ENCODE measurements at places on chromosomes 2 and 18. TPM values are rescaled to one million over a fixed set of nuclear protein-coding genes. Genes with fewer than 3 reads are reported as not detected.

C2orf15 gene
- total RNA-seq: not detected

DNA sequence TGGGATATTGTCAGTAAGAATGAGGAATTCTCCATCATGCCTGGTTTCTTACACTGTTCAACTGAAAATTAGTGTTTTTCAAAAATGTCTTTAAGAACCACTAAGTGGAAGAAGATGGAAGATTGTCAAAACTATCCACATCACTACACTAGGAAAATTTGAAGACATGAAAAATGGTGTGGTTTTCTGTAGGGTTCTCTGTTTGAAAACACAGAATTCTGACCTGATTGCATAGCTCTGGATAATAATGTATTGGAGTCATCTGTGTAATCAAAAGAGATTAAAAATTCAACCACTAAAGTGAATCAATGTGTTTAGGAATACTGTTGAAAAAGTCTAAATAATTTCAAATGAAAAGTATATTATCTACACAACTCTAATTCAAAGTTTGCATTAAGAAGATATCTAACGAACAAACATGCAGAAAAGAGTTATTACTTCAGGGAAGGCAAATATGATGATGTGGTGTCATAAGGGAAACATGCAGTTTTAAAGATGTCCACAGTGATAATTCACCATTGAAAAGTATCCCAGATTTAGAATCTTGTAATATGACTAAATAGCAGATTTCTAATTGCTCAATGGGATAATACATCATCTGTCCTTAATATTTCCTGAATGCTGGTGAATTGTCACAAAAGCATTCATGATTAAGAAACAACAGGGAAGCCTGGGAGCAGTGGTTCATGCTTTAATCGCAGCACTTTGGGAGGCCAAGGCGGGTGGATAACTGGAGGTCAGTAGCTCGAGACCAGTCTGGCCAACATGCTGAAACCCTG, 116.9 kb downstream of the ERBB4 start:
- no peak for DNase-seq

- DNase-seq: no peak
Measured at GRCh38 chr18:58004317-58004716, 39.7 kb upstream of the NEDD4L start.

DNA sequence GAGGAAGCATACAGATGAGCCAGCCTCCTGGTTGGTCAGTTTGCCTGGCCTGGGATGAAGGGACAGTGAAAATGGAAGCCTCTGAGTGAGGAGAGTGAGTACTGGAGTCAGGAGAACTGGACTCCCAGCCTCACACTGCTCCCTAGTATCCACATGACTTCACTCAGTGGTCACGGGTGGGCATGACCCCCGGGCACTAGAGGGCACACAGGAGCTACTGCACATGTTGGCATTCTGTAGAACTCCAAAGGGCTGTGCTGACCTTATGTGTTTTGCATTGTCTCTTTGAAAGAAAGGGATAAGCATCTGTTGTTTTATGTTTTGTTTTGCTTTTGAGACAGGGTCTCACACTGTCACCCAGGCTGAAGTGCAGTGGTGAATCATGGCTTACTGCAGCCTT, 23.7 kb downstream of the NCAPH start:
- DNase-seq: no peak

CBLN2 gene
- total RNA-seq: 2.7 TPM

RAB6C gene
- total RNA-seq: not detected

LRATD1 gene
- 3.1 TPM for total RNA-seq

CRYGC gene
- not detected for total RNA-seq

DNA sequence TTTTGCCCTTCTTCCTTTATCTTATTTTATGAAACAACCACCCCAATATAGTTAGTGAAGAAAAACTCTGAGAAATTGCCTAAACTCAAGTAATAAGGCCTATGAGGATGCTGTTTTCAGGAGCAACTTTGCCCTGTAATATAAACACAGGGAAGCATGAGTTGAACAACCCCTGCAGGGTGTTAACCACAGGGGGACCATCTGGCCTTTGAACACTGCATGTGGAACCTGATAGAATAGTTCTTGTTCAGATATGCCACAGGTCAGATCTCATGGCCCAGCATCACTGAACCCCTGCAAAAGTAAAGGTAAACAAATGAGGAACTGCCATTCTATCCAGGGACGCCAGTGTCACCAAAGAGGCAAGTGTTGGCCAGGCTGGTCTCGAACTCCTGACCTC, 82.6 kb downstream of the MAPK4 start:
- DNase-seq: no peak

PDE1A gene
- 7.0 TPM for total RNA-seq

GRCh38 chr2:10481666-10482157, 33.6 kb upstream of the ODC1 start:
- DNase-seq: no peak

STPG4 gene
- not detected for total RNA-seq

TET3 gene
- 1.9 TPM for total RNA-seq

- DNase-seq: no peak
Measured at GRCh38 chr2:100744589-100744988, 75.3 kb upstream of the NPAS2 start.

GNLY gene
- not detected for total RNA-seq

GRCh38 chr2:39368846-39369245, 68.2 kb downstream of the MAP4K3 start:
- no peak for DNase-seq

DNAH6 gene
- 0.30 TPM for total RNA-seq

GRCh38 chr2:192010073-192010472, 163.2 kb upstream of the CAVIN2 start:
- DNase-seq: no peak

- no peak for DNase-seq
Measured at GRCh38 chr18:11271954-11272353, 122.6 kb upstream of the PIEZO2 start.

DNA sequence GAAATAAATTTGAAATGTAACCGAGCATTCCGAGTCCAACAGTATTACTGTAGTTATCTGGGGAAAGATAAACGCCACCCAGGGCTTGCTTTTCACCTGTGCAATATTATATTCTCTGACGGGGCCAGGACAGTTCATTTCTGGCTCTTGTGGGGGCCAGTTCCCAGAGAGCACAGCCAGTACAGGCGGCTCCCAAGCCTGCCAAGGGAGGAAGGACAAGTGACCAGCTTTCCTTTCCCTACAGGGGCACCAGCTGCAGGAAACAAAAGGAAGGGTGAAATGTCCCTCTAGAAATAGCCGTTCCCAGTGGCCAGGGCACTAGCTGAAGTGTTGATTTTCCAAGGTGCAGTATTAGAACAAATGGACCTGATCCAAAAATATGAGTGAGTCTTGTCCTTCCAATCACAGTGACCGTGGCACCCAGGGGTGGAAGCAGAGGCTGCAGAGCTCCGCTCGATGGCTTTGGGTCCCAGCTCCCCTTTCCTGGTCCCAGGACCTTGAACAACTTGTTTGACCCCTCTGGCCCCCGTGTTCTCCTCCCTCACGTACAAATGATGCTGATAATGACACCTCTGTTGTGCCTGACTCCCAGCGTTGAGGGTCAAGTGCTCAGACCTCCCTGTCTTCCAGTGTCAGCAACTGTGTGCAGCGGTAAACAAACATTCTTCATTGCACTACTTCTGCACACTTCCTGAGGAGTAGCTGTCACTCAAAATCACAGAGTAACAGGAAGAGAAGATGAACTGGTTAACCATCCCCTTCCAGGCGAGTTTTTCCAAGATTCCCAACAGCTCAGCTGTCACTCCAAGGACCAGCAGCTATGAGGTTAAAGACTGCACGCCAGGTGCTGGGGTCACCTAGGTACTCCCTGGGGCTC, 40.9 kb downstream of the GYPC start:
- no peak for DNase-seq

TFCP2L1 gene
- 0.28 TPM for total RNA-seq

DNA sequence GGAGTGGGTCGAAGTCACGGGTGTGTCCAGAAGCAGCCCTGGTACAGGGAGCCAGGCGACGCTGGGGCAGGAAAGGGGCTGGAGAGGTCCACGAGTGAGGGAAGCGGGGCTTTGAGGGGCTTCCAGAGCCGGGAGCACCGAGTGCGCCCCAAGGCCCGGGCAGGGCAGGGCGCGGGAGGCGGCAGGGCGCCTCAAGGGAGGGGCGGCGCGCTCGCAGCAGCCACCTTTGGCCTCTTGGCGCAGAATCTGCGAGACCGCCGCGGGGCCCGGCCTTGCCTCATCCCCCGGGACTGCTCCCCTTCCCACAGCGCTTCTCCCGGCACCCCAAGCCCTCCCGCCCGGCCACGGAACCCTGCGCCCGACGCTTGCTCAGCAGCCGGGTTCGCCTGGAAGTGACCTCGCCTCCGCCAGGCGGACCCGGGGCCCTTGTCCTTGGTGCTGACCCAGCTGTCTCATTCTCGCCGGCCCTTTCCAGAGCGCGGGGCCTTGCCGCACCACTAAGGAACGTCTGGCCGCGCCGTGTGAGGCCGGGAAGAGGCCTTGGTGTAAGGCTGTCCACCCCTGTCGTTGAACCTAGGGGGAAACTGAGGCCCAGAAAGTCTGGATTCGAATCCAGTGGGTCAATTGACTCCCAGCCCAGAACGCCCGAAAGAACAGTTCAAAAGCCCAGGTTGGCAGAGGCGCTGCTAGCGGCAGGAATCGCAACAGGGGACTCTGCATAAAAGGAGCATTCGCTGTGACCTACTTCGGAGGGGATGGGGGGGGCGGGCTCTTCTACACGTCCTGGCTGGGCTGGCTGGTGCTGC, 584 bp upstream of the DNER start:
- DNase-seq: no peak

SERPINB12 gene
- total RNA-seq: not detected

DNA sequence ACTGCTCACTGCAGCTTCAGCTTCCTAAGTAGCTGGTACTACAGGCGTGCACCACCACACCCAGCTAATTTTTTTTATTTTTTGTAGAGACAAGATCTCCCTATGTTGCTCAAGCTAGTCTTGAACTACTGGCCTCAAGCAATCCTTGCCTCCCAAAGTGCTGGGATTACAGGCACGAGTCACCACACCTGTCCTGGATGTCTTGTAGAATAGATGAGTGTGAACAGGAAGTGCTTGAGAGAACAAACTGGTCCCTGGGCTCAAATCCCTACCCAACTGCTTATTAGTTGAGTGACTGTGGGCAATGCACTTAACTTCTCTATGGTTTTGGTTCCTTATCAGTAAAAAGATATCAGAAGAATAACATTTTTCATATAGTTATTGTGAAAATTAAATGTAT, 34.2 kb downstream of the PKDCC start:
- no peak for DNase-seq

DNA sequence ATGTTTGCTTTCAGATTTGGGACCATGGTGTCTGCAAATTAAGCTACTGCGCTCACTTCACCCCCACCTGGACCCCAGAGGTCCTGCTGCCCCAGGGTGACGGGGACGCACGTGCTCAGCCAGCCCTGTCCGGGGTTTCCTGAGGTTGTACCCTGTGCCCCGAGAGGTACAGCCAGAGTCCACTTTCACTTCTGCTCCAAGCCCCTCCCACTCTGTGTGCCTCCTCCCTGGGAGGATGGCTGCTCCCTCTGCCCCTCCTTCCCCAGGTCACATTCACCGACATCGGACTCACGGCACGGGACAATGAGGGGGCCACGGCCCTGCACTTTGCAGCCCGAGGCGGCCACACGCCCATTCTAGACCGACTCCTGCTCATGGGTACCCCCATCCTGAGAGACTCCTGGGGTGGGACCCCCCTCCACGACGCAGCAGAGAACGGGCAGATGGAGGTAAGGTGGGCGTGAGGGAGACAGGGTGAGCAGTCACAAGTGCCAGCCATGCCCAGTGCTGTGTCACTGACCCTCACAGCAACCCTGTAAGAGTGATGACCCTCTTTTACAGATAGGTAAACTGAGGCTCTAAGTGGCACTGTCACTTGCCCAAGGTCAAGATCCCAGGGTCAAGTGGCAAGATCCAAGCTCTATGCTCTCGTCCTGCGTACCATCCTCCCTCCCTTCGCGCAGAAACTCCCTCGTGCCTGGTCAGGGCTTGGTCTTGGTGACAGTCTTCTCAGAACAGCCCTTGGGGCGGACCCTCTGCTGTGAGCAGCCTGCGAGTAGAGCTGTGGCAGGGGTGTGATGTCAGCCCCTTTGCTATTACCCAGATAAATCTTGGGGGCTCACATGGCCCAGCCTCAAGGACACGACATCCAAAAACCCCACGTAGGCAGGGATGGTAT, 7.6 kb downstream of the ESPNL start:
- no peak for DNase-seq

DNA sequence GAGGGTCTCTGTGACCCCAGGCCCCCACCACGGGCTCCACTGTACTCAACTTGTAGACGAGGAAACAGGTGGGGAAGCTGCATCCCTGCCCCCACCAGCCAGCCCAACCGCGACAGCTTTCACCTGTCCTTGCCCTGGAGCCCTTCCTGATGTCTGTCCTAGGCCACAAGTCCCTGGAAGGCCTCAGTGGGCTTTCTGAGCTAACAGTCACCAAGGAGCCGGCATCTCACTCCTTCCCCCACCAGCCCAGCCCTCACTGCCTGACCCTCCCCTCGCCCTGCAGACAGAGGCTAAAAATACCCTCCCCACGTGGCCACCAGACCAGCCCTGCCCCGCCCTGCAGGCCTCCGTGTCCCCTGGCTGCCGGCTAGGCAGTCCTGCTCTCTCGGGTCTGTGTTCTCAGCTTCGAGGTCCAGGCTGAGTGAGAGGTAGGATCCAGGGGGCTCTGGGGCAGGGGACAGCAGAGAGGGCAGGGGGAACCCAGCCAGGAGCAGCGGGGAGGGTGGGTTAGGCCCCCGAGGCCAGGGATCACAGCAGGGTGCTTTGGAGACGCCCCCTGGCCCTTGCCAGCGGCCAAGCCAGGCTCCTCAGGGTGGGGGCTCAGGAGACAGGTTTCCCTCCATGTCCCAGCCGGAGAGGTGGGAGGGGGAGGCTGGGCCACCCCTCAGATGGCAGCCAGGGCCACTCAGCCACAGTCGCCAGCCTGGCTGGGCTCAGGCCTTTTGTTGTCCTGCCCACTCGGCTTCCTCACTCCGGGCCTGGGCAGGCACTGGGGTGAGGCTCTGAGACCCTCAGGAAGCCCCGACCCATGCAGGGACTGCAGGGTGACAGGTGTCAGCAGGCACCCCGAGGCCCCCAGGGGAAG, at the start of gene KLHL30:
Gene KLHL30, plus strand, starts transcription at position 338 of the 865 bp plus-strand sequence. CDS start 2,087 bp downstream, outside the sequence.
- DNase-seq: no peak

- DNase-seq: no peak
Measured at GRCh38 chr2:88697370-88698026, 6.0 kb downstream of the RPIA start.

DNA sequence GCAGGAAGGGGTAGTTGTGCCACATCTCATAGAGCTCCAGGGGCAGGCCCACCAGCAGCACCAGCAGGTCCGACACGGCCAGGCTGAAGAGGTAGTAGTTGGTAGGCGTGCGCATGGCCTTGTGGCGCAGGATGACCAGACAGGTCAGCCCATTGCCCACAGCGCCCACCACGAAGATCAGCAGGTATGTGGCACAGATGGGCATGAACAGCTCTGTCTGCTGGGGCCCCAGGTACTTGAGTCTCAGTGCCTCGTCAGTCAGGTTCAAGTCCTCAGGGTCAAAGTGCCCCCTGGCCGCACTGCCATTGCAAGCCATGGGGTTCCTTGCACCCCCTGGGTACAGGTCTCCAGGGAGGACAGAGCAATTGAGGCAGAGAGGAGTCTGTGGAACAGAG, 1.6 kb downstream of the NMUR1 start:
- no peak for DNase-seq

GRCh38 chr2:156574112-156574511, 137.9 kb downstream of the GPD2 start:
- no peak for DNase-seq

Data from right atrium auricular region (tissue), 2 donors.